CD4-positive, alpha-beta T cell treated with Interleukin-17A for 1 hour (primary cell): ENCODE measurements at places on chromosomes 4 and X.

DNA sequence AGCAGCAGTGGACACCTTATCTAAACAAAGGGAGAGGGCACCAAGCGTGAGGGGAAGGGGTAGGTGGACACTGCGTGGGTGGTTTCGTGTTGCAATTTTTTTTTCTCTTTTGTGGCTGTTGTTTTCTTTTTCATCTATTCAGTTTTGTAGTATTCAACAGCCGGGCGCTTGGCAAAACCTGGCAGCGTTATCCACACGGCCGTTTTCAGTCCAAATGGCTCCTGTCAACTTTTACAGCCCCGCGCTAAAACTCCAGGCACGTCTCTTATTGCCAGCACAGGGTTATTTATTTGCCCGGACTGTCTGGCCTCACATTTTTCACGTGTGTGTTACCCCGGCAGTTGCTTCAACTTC, 192.2 kb downstream of the BCOR start:
- DNase-seq = no peak

DNA sequence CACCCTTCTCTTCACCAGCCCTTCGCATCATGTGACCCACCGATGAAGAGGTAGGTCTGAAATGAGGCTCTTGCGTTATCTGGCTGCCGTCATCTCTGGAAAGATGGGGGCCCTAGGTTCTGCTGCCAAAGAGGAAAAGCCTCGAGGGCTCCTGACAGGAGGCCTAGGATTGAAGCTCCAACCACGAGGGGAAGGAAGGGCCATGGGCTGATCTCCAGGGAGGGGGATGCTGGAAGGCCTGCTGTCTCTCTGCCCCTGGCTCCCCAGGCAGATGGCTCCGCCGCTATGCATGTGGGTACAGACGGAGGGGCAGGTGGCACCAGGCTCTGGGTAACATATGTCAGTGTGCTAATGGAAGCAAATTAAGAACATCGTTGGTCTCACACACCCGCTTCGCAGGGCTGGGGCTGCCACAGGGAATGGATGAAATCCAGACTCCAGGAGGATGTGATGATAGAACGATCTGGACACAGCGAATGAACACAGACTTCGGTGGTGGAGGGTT, 44.9 kb downstream of the AFAP1 start:
- DNase-seq = no peak

DNA sequence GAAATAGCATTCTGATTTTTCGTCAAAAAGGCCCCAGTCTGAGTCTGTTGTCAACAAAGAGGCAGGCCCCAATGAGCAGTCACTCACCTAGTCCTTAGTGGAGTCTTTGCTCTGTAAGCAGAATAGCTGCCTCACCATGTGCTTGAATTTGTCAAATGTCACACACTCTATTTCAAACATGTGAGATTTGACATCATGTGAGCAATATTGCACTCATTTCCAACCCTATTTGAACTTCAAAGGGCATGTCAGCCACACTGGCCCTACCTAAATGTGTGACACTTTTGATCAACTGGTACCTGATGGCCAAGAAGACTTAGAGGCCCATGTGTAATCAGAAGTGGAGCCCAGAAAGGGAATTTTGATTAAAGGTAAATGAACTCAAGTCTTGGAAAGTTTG, 59.4 kb upstream of the PLAC1 start:
- no peak for DNase-seq

- no peak for DNase-seq
Observed at GRCh38 chr4:124934916-124935315, 222.4 kb upstream of the ANKRD50 start.

DNA sequence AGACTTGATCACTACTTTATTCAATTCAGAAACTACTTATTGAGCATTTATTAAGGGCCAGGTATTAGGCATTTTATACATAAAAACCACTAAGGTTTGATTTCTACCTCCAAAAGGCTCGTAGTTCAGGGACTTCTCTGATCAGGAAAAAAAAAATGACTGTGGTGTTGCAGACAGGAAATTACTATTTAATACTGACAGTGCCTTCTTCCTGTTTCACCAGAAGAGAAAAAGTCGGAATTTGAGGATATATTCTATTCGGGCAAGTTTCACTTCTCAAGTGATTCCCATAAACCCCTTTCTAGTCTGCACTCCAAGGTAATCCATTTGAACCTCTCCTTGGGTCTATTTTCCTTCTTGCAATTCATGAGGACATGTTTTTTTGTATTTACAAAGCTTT, 15.3 kb upstream of the TASL start:
- DNase-seq = no peak

DNA sequence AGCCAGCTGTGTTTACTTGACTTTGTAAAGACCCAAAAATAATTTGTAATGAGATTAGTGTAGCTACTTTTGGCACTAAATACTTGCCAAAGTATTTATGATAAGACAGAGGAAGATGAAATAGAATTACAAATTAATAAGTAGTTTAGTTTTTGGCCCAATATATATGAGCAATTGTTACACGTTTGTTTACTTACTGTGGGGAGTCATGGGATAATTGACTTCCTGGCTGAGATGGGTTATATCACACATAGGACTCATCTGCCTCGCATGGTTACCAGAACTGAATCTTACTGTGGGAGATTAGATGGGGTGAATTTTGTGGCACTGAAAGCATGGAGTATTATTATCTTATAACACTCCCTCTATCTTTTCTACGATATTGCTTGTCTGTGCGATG, 66.6 kb downstream of the INTS12 start:
- no peak for DNase-seq
